Muscle of arm (tissue), 14 donors: ENCODE measurements at places on chromosomes 6 and 20.

DNA sequence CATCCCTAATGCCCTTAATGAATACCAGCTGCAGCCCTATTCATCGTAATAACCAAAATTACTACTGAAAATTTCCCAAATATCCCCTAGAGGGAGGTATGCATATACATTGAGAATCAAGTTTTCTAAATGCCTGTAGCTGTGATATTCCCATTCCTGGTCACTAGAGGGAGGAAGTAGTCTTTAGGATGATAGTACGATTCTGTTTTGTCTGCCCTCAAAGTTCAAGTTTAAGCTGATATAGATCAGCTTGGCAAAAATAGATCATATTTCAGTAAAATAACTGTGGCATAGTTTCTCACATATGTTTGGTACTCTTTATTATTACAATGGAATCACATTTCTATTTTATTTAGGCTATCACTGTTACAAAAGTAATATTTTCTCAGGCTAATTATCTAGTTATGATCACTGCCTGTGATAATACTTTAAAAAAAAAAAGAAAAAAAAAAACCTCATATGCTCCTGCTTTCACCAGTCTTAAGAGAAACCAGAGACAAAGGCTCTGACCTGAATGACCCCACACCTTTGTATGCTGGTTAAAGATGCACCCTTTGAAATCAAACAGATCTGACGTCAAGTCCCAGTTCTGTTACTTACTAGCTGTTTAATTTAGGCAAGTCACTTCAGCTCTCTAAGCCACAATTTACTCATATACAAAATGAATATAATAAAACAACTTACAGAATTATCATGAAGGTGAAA is 11.0 kb downstream of the TSPYL1 start:
- peak; percentile 68 for DNase-seq

DNA sequence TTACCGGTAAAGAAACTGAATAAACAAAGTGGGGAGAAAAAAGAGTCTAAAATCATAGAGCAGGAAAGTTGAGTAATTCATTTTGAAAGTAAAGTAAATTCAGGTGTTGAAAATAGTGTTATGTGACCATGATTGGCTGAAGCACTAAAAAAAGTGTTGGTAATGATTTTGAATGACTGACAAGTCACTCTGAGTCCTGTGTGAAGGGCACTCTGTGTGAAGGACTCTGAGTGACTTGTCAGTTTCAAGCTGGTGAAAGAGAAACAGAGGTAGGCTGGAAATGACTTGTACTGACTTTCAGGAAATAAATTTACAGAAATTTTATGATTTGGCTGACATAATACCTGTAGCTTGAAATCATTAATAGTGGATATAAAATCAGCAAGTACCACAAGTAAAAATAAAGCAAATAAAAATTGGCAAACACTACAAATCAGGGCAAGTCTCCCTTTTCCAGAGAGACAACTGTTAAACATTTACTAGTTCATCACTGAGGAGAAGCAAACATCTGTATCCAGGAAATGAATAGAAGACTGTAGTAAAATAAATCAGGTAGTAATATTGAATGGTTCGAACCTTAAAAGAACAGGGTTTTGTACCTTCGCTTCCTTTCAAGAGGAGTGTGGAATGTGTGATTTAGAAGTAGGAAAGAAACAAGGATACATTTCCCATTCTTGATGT is 630.6 kb downstream of the GRIK2 start:
- DNase-seq, result no peak

GRCh38 chr6:37943436-37944058 is 124.0 kb downstream of the ZFAND3 start:
- DNase-seq, result no peak

- DNase-seq, result no peak
These were observed 32.0 kb upstream of the CD93 start for GRCh38 chr20:23118144-23118543.

- peak; percentile 71 for DNase-seq
These were observed 288.8 kb downstream of the BTBD9 start for GRCh38 chr6:38350942-38351341.

DNA sequence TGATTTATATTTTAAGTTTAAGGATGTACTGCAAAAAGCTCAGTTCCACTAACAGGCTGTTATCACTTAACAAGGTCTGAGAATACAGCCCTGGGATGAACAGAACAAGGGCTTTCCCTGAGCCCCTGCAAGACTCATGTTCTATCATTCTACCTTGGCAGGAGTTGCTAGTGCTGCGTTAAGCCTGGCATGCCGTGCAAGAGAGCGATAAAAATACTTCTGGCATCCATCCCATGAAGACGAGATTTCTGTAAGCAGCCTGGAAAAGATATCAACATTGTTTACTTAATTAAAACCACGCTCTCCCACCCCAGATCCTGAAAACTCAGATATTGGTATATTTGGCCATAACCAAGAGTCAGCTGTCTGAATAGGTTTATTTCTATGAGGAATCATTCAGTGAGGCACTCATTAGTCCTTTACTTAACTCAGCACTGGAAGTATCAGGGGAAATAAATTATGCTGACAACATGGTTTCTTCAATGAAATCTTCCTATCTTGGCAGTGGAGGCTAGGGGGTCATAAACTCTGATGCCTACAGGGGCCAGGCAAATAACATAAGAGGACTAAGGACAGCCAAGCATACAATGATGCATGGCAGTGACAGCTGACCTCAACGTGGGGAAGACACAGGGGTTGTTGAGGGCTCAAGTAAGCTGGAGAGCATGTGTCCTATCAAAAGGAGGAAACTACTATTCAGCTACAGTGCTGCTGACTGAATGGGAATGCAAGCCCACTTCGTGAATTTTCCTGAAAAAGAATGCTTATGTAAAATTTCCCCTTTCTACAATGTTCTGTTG is 37.6 kb upstream of the LYRM2 start:
- DNase-seq, result peak; percentile 7

DNA sequence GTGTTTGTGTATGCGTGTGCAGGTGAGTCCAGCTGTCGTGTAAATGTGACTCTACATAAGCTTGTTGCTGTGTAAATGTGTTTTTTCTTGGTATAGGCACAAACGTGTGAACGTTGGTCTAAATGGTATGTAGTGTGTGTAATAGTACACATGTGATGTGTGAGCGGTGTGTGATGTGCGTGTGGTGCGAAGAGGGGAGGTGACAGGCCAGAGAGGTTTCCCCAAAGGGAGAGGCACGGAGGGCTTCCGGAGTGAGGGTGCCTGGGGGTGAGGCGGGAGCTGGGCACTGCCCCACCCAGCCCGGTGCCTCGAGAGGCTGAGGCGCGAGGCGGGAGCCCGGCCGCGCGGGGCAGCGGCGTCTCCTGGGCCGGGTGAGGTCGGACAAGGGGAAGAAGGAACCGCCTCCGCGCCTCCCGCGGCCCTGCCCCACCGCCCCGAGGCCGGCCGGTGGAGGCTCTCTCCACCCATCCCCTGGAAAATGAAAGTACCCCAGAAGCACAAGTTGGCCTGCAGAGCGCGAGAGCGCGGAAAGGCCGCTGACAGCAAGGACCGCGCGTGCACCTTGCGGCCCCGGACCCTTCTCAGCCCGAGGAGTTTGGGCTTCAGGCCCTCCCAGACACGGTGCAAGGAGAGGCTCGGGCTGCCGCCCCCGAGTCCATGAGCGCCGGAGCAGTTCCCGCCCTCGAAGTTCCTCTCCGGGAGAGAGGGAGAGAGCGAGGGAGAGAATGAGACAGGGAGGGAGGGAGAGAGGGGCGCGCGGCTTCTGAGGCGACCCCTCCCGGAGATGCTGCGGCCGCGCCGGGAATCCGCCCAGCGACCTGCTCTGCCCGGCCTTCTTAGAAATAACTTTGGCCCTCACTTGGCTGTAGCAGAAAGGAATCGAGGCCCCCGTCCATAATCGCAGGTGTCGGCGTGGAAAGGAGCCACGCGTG is 43.2 kb upstream of the OSTM1 start:
- DNase-seq, result no peak

GRCh38 chr6:39184906-39185580 is 44.2 kb downstream of the KCNK5 start:
- DNase-seq, result no peak
